ENCODE measurements at places on chromosomes 3 and 15.

DNA sequence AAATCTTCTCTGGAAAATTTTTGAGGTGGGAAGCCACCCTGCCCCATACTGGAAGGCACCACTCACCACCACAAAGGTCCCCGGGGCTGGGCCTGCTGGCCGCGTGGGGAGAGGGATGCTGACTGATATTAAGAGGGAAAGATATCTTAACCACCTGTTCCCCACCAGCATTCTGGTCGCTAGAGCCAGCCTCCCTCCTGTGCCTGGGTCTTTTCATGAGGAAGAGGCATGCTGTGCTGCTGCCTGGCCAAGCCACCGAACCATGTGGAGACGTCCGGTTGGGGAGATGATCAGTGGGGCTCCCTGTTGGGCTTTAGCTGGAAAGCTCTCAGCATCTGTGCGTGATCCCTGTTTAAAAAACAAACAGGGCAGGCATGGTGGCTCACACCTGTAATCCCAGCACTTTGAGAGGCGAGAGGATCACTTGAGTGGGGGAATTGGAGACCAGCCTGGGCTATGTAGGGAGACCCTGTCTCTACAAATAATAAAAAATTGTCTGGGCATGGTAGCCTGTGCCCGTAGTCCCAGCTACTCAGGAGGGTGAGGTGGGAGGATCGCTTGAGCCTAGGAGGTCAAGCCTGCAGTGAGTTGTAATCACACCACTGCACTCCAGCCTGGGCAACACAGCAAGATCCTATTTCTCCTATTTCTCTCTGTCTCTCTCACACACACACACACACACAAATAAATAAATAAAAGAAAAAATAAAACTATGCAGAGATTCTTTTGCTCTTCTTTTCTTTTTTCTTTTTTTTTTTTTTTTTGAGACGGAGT is 1.0 kb downstream of the KLHL18 start:
- DNase-seq = no peak

GRCh38 chr3:28575746-28576613 is 227.4 kb upstream of the AZI2 start:
- DNase-seq = no peak

GRCh38 chr3:114406286-114406685 is 112.5 kb downstream of the TIGIT start:
- DNase-seq = no peak

DNA sequence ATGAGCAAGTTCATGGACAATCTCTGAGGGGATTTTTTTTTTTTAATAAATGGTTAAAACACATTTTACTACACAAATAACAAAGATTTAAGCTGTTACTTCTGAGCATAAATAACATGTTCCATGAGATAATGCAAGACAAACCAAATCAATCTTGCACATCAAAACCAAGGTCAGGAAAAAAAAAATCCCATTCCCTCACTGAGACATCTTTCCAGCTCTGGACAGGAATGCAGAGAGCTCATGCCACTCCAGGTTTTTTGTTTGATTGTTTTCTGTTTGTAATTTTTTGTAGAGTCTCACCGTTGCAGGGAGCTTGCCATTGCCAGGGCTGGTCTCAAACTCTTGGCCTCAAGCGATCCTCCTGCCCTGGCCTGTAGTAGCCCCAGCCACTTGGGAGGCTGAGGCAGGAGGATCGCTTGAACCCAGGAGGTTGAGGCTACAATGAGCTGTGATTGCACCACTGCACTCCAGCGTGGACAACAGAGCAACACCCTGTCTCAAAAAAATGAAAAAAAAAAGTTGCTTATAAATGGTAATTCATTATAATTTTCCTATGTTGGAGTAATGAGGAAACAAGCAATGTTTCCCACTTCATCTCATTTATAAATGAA is 14.0 kb downstream of the OSBPL10 start:
- DNase-seq = no peak

GRCh38 chr3:32009957-32010356 is 28.4 kb downstream of the ZNF860 start:
- DNase-seq = no peak

DNA sequence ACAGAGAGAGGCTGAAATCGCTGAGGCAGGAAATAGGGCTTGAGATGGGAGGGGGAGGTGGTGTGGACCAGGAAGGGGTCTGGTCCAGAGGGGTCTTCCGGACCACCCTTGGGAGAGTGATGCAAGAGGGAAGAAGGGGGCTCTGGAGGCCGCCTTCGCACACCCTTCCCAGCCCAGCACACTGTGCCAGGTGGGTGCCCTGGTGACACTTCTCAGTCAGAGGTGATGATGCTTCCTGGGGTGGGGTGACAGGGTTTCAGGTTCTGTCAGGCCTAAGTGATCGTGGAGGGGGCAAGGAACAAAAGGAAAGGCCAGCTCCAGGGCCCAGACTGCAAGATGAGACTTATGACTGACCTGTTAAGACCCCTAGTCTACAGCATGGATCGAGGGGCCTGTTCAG is 12.7 kb downstream of the SEMA3G start:
- no peak for DNase-seq

DNA sequence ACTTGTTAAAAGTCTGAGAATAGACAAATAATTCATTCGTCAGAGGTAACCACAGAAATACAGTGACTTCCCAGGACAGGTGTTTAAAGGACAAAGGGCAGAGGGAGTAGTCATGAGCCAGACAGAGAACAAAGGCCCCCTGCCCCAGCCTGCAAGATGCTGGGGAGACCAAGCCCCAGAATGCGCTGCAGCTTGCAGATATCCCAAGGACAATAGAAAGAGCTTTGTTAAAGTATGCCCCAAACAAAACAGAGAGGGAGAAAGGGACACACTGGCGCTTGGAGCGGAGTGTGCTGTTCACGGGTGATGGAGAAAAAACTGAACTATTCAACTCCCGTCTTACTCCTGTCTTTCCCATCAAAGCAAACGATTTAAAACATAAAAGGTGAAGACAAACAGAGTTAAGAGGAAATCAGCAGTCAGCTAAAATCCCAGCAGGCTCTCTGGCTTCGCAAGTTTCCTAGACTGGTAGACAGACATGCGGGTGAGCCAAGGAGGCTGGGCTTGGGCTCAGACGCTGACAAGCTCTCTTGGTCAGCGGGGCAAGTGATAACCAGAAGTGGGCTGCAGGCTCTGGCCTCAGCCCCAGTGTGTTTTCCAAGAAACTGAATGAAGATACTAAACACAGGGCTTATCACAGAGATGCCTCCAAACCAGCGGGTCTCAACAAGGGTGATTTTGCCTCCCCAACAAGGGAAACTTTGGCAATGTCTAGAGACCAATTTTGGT is 130.1 kb downstream of the UACA start:
- no peak for DNase-seq

DNA sequence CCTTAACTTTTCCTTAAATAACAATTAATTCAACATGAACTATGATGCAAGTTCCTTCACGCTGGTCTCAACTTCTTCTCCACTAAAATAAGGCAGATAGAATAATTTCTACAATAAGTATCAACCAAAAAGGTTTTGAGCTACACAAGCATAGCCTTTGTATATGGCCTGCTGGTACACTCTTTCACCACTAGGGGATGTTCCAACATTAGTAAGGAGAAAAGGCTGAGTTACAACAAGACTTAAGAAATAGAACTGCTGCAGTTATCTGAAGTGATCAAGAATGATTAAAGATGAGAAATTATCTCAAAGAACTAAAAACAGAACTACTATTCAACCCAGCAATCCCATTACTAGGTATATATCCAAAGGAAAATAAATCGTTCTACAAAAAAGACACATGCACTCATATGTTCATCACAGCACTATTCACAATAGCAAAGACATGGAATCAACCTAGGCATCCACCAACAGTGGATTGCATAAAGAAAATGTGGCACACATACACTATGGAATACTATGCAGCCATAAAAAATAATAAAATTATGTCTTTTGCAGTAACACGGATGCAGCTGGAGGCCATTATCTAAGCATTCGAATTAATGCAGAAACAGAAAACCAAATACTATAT is 14.4 kb downstream of the ATP13A3 start:
- no peak for DNase-seq

GRCh38 chr15:33735637-33736247 is 232.6 kb upstream of the CHRM5 start:
- no peak for DNase-seq

GRCh38 chr3:183122257-183122932 is 23.1 kb upstream of the MCCC1 start:
- peak; percentile 10 for DNase-seq

DNA sequence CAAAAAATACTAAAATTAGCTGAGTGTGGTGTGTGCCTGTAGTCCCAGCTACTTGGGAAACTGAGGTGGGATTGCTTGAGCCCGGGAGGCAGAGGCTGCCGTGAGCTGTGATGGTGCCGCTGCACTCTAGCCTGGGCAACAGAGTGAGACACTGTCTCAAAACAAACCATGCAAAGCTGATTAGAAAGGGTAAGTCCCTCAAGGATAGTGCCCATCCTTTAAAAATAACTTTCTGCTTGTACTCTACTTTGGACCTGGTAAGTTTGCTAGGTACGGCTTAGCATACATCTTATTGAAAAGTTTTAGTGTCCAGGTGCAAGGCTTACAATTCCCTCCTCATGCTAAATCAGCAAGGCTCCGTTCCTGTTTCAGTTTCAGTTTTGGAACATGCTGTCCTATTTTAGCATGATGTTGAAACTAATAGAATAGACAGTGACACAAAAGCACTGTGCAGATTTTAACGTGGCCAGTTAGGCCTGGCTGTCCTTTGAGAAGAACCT is 21.4 kb downstream of the FEM1B start:
- DNase-seq = no peak

Measured in cerebellar nuclear complex (tissue), 1 donor.